Stimulated activated CD8-positive, alpha-beta memory T cell treated with anti-CD3 and anti-CD28 coated beads, Interleukin-4, amount 100 ng/mL, for 1 hour (primary cell): ENCODE measurements at places on chromosomes 11 and 22.

DNA sequence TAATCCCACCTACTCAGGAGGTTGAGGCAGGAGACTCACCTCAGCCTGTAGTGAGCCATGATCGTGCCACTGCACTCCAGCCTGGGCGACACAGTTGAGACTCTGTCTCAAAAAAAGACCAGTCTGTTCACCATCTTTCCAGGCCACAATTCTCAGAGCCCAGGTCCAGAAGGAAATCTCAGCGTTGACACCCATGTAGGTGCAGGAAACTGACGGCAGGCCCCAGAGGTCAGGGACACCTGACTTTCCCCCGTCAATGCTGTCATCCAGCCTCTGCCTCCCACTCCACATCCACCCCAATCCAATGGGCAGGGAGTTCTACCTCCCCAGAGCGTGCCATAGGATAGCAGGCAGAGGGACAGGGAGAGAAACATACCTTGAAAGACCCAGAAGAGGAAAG lies 5.9 kb upstream of the GRK2 start:
- DNase-seq: no peak

GRCh38 chr11:100618914-100619313 lies 68.2 kb upstream of the ARHGAP42 start:
- DNase-seq: no peak

- DNase-seq: no peak
Measured at GRCh38 chr11:10925149-10925926, 67.5 kb upstream of the ZBED5 start.

DNA sequence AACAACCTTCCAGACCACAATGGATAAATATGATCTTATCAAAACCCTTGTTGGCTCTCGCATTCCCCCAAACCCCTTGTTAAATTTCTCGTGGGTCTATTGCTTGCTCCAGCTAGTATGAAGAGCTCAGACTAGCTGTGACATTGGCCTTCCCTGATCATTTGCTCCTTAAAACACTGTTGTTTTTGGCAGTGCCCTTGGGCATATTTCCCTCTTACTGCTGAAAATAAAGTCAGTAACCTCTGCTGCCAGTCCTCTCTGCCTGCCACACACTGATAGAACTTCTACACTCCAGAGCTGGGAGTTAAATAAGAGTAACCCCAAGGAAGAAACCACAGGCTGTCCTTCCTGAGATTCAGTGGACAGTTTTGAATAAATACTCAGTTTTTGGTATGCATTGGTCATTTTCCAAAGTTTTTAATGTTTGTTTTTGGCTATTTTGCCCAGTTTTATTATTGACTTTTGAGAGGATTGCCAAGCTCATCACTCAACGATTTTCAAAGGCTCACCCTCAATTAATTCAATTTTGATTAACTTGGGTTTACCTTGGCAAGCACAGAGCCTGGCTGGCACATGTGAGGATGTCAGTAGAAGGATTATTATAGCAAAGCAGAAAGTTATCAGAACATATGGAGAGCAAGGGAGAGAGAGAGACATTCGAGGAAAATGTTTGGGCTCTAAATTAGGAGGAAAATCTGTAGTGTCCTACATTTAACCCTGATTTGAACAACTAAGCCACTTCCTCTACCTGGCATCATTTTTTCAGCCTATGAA lies 84.3 kb upstream of the SYN3 start:
- no peak for DNase-seq

DNA sequence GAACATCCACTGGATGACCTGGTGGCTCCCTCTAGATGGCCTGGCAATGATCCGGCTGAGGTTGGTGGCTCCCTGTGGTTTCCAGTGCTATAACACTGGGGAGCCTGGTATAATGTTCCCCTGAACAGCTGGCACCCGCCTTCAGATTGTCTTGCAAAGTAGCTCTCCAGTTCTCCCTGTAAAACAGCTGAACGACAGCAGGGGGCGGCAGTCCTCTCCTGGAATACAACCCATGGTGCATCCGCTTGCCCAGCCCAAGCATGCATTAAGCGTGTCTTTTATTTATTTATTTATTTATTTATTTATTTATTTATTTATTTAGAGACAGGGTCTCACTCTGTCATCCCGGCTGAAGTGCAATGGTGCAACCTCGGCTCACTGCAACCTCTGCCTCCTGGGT lies 258.9 kb downstream of the BUD13 start:
- no peak for DNase-seq

- DNase-seq: no peak
Measured at GRCh38 chr11:67372993-67373647, at the start of gene CLCF1. Gene CLCF1, minus strand, starts transcription at chr11:67373598. Its CDS starts 59 bp downstream, at chr11:67373539.
